Activated naive CD8-positive, alpha-beta T cell treated with anti-CD3 and anti-CD28 coated beads for 36 hours (primary cell): ENCODE measurements at places on chromosomes 7 and 10.

DNA sequence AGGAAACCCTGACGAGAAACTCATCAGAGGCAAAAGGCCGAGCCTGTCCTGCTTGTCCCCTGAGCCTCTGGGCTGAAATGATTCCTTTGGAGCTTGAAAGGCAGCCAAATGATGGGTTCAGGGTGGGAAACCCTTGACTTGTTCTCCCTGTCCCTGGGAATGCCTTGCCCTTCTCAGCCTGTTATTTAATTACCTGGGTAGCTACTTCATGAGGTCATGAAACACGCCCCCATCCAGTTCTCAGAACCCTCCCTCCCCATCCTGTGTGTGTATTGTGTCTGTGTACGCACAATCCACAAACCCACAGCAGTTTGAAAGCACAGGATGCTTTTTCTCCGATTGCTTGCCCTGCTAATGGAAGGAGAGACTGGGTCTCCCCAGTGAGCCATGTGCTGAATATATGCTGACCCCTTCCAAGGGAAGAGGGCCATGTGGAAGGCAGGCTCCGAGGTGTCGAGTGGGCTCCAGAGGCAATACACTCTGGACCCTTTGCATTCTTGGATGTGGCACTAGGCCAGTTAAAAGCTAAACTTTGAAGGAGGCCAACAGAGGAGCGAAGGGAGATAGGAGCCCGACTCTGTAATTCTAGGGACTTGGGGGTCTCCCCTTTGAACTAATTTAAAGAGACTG, 10.6 kb downstream of the DUSP5 start:
- no peak for DNase-seq

GRCh38 chr7:33771422-33771821, 133.9 kb upstream of the BMPER start:
- no peak for DNase-seq

DNA sequence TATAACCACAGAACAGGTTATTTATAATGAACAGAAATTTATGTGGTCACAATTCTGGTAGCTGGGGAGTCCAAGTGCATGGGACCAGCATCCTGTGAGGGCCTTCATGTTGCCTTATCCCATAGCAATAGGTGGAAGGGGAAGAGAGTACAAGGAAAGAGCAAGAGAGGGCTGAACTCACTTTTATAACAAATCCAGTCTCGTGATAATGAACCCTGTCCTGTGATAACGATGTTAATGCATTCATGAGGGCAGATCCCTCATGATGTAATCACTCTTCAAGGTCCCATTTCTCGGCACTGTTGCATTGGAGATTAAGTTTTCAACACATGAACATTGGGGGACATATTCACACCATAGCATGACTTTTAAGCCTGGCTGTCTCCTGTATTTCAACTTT, 27.4 kb upstream of the CCDC7 start:
- DNase-seq = no peak

- no peak for DNase-seq
Measured at GRCh38 chr10:58674251-58674650, 161.6 kb downstream of the BICC1 start.

- DNase-seq = peak; percentile 30
Measured at GRCh38 chr7:2431260-2431867, 28.0 kb downstream of the CHST12 start.

- DNase-seq = no peak
Measured at GRCh38 chr7:156014201-156014600, 201.9 kb upstream of the SHH start.

DNA sequence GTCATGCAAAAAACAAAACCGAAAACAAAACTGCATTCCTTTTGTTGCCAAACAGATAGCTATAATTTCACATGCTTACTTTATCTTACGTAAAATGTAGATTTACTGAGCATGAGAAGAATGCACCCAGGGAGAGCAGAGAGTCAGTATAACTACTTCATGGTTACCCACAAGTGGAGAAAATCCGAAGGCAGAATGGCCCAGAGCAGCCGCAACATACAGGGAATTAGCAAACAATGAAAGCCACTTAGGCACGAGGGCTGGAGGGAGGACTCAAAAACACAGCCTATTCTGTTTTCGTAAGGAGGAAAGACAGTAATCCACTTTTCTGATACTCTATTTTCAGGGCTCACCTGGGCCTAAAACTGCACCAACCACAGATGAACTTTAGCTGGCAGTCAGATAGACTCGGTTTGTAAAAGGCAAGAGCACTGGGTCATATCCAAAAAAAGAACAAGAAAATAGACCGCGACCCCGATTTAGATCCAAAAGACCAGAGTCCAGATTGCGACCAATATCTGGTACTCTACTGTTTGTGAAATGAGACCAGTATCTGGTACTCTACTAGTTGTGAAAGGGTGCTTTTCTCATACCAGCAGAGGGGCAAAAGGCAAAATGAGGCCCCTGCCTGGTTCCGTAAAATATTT, 1.3 kb downstream of the ITPRIP start:
- DNase-seq = no peak

DNA sequence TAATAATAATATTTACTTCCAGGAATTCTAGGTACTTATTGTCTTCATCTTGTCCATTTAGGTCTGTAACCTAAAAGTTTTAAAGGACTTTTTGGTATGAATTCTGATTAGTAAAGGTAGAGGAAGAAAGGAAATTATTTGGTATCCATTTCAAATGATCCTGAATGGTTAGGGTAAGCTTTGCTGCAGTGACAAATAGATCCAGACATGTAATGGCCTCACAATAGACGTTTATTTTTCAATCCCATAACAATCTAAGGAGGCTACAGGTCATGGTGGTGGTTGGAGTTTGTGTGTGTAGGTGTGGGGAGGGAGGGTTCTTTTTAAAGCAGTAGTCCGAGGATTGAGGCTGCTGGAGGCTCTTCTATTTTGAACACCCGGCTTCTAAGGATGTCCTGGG, 5.3 kb downstream of the FBH1 start:
- DNase-seq = no peak

DNA sequence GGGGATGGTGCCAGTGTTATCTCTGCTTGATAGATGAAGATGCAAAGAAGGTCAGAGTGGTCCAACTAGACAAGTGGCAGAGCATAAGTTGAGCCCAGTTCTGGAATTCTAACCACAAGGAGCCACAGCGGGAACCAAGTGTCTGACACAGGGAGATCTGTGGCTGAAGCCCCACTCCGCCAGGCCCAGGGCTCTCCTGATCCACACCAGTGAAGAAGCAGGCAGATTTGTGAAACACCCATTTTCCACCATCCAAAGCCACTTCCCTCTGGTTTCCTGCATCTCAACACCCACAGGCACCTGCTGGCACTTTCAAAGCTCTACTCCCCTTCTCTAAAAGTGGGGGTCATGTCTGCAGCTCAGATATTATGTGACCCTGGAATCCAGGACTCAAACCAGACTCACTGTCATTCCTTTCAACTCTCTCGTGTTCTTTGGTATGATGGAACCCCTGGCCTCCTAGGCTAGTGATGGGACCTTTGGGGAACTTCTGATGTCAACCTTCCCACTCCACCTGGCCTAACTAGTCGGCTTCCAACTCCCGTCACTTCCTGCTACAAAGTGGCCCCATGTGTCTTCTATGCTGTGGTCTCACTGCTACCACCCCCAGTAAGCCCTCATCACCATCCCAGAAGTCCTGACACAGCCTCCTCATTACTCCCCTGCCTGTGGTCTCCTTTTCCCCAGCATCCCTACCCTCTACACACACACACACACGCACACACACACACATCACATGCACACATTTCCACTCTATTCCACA, 177.6 kb downstream of the GRID1 start:
- no peak for DNase-seq

DNA sequence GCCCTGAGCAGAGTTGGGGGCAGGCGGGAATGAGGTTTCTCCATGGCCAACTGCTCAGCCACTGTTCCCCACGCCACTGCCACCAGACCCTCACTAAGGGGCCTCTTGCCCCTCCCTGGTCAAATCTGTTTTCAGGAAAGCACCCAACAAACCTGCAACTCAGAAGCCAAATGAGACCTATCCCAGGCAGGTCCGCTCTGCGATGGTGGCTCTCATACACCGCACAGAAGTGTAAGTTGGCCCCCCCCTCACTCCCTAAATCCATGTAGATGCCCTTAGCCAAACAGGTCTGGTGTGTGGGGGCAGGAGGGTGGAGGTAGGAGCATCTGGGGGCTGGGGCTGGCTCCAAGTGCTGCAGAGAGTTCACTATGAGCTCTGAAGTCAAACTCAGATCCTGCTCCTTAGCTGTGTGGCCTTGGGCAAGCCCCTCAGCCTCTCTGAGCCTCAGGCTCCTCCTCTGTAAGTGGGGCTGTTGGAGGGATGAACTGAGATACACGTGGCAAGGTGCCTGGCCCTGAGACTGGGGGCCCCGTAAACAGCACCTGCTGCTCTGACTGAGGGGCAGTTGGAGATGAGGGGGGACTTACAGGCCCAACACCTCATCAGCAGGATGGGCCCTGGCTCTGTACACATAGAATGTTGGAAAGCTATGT, 1.1 kb downstream of the MMRN2 start:
- no peak for DNase-seq

- no peak for DNase-seq
Measured at GRCh38 chr7:86598311-86598710, 45.4 kb upstream of the GRM3 start.

DNA sequence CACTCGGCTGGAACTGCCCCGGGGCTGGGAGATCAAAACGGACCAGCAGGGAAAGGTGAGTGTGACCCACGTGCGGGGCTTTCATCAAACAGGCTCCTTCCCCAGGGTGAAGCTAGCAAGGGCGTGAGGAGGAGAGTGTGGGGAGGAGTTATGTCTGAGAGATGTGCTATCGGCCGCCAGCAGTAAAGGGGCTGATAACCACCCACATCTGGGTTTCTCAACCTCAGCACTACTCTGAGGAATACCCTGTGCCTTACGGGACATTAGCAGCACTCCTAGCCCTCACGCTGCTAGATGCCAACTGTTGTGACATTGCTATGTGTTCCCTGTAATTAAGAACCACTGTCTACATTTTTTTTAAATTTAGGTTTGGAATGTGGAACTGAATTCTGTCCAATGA, 113.9 kb upstream of the STK17A start:
- no peak for DNase-seq

- DNase-seq = no peak
Measured at GRCh38 chr7:101238226-101239182, 902 bp upstream of the CLDN15 start.

GRCh38 chr7:100394077-100394476, 20.8 kb downstream of the PILRA start:
- no peak for DNase-seq

DNA sequence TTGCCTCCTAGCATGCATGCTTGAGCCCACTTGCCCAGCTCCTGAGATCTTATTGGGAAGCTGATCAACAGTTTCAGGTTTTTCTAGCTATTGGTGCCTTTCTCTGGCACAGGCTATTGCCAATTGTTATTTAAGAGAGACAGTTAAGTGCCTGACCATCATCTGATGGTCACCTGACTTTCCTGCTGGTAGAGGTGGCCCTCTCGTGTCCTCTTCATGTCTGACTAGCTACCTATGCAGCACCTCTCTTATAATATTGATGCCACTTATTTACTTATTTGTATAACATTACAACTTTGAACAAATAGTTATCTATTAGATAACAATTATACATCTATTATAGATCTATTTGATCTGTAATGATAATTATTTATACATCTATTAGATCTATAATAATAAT, 205.9 kb upstream of the SEMA3D start:
- DNase-seq = no peak

- no peak for DNase-seq
Measured at GRCh38 chr10:12509794-12510100, 160.4 kb downstream of the CAMK1D start.

DNA sequence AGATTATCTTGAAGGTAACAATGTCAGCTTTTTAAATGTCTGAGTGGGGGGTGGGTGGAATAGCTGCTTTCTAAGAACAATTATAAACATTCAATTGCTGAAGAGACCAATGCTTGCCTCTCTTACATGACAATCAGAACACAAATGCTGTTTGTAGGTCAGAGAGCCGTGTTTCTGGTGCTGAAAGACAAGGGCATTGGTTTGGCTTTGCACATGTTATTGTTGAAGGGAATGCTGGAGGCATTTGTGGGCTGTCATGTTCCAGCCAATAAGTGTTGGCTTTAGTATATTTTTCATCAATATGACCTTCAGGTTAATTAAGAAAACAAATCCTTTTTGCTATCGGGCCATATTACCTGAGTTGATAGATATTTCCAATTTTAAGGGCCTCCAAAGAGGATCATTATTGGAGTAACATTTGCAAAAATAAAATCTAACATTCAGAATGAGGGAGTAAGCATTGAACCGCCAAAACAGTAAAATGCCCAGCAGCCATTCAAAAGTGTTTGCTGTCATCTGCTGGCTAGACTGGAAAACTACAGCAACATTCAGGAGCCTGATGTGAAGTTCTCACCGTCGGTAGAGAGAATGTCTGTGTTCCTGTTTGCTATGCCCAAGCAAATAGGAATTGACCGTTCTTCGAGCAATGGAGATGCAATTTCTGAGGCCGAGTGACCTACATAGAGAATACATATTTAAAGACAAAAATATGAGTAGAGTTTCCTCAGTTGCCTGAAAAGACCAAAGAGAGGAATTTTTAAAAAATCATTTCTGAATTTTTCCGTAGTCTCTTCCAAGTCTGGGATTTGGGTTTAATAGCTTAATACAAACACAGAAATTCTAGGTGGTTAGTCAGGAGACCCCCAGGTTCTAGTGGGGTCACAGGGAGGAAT, 118.9 kb downstream of the APBB1IP start:
- peak; percentile 19 for DNase-seq

DNA sequence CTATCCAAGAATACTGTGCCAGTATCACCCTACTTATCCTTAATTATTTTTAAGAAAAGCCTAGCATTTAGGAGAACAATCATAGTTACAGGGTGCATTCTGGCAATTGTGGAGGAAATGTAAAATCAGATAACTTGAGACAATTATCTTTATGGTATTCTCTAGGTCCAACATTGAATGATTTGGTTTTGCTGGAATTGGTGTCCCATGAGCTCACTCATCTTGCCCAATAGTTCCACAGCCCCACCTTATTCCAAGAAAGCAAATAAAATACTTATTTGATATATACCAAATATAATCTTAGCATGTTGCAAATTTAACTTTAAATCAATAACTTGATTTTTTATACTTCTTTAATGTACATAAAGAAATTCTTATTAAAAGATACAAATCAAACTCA, 65.3 kb downstream of the DGKB start:
- no peak for DNase-seq

DNA sequence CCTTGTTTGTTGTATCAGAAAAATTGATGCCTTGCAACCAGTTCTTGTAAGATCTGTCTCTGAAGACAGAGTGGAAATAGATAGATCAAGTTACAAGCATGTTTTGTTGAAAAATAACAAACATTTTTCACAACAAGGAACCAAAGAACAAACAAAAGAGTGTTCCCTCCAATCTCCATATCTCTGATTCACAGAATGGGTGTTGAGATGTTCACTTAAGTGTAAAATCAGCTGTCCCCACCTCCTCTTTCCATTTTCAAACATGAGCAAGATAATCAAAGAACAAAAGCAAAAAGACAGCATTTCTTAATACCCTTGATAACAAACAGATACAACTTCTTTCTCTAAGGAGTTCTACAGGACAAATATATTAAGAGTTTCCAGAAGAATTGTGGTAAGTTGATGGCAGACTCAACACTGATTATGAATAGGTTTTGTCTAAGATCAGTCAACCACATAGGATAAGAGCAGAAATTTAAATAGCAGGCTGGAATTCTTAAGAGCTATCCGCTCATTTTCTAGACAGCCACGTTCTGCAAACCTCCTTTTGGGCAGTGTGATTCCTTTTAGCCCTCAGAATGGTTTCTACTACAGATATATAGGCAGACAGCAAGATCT, 970.9 kb upstream of the AUTS2 start:
- DNase-seq = no peak
